Germinal center (tissue), 1 donor: ENCODE measurements at places on chromosomes 1 and 21.

GRCh38 chr1:41776891-41777441 lies 141.8 kb downstream of the HIVEP3 start:
- no peak for DNase-seq

- no peak for DNase-seq
Observed at GRCh38 chr21:38249256-38249655, 7.5 kb upstream of the KCNJ15 start.

DNA sequence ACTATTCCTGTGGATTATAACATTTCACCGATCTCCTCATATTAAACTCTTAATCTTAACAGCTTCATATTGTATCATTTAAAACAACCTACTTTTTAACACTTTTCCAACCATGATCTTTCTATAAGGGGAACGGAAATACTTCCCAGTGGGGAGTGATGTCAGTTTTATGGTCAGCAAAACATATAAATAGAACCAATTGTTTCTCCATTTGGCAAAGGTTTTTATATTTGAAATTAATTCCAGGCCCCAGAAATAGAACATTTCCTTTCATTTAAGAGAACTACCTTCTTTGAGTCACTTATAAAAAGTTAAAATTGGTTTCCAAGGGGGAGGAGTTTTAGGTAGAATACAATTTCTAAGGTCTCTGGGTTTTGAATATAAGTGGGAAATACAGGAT lies 189.6 kb downstream of the TGFBR3 start:
- no peak for DNase-seq

- no peak for DNase-seq
Observed at GRCh38 chr1:208211921-208212843, 32.0 kb downstream of the PLXNA2 start.

DNA sequence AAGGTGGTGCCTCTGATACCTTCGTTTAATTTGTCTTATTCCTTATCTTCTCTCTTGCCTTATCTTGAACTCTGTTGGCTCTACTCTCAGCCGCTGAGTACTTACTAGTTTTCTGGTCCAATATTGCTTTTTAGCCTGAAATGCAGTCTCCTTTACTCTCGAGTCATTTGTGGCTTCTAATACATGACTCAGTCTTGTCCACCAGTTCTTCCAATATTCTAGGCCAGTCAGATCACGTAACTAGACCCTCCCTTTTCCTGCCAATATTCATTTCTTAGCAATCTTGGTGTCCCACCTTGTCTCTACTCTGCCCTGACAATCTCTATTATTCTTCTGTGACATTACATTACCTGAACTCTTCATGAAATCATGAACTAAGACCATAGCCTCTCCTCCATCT lies 555.8 kb downstream of the DPYD start:
- no peak for DNase-seq

DNA sequence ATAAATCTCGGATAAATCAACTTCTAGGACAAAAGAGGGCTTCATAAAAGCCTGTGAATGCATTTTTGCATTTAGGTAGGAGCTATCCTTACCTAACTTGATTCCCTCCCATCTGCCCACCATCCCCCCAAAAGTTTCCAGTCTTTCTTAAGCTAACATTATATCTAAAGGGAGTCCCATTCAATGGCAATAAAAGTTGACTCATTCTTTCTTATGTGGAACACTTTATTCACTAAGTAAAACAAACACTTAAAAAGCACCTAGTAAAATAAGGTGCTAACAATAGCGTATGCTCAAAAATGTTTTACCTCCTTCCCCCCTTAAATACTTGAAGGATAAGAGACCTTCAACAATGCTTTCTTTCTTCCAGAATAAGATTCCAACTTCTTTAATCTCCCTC lies 83.8 kb downstream of the GON4L start:
- no peak for DNase-seq
